Stimulated activated CD8-positive, alpha-beta memory T cell treated with anti-CD3 and anti-CD28 coated beads, Interleukin-4, amount 100 ng/mL, for 1 hour (primary cell): ENCODE measurements at places on chromosomes 13 and 19.

GRCh38 chr19:1663852-1664251 lies 11.4 kb upstream of the TCF3 start:
- no peak for DNase-seq

DNA sequence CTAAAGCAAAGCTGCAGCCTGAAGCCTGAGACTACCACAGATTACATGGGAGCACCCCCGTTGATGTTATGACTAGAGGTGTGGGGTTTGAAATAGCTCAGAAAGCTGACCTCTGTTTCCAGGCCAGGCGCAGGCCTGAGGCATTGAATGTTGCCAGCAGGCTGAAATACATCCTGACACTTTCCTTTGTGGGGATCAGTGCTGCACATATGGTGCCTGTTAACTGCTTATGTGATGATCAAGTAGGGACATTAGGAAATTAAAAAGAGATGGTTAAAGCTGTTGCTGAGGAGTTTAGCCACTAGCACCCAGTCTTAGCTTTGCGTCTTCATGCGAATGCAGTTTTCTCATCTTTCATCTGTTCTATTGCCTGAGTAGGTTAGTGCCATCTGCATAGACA lies 83.2 kb downstream of the CCNA1 start:
- no peak for DNase-seq

- no peak for DNase-seq
Observed at GRCh38 chr13:32737679-32738078, 151.4 kb downstream of the PDS5B start.

GRCh38 chr19:16901491-16902175 lies 12.8 kb downstream of the F2RL3 start:
- DNase-seq = no peak

DNA sequence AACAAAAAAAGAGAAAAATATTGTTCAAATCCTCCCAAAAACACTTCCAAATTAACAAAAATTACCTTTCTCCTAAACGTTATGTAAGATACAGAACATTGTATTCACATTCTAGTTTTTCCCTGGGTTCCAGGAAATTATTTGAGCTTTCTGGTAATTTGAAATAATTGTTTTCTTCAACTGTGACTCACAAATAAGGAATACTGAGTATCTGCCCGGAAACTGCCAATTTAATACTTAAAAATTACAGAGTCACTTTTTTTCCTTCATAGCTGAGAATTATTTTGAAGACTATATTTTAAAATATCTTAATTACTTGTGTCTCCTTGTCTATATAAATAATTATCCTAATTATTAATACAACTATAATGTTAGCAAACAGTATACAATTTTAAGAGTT lies 709.0 kb upstream of the ARGLU1 start:
- no peak for DNase-seq

- no peak for DNase-seq
Observed at GRCh38 chr13:27044837-27045570, 126.6 kb downstream of the USP12 start.

GRCh38 chr19:15397236-15397635 lies 17.6 kb upstream of the AKAP8 start:
- DNase-seq = no peak

- DNase-seq = no peak
Observed at GRCh38 chr13:71863254-71863865, 3.6 kb downstream of the DACH1 start.

- no peak for DNase-seq
Observed at GRCh38 chr19:27993619-27994570, 1219.1 kb downstream of the UQCRFS1 start.

DNA sequence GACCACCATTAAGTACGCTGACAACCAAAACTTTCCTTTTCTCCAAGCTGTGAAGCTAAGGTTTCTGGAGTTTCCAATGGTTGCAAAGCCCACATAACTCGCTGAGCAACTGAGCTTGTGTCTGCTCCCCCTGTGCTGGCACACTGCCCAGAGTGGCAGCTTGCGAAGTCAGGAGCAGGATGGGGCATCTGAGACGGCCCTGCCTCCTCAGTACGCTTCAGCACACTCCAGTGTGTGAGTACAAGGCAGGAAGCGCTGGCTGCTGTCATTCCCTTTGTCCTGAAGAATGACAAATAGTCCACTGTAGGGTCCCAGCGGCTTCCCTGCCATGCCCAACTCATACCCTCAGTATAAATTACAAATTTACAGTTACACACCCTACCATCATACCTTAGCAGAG lies 51.5 kb downstream of the SKA3 start:
- DNase-seq = no peak

GRCh38 chr19:50556282-50557008 lies 11.8 kb downstream of the LRRC4B start:
- DNase-seq = peak; percentile 47

DNA sequence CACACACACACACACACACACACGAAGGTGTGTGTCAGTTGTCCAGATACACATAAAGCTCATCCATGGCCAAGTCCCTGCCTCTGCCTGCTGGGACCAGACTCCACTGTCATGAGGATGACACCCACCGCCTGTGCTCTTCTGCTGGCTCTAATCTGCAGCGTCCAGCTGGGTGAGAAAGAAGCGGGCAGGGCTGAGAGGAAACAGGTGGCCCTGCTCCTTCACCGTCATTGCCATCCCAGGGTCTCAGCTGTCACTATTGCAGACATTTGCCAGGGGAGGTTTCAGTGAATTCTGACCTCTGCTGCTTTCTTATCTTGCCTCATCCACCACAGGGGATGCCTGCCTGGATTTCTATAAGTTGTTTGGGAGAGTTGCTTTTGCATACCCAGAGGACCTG lies 31.4 kb downstream of the SCGB2B2 start:
- no peak for DNase-seq

GRCh38 chr13:112991609-112992008 lies 22.6 kb downstream of the MCF2L start:
- no peak for DNase-seq

GRCh38 chr19:48739404-48740163 lies 826 bp downstream of the RASIP1 start:
- no peak for DNase-seq

GRCh38 chr13:28531077-28531844 lies 36.3 kb upstream of the FLT1 start:
- DNase-seq = no peak

GRCh38 chr13:30730526-30730925 lies 4.8 kb upstream of the ALOX5AP start:
- DNase-seq = no peak

- DNase-seq = no peak
Observed at GRCh38 chr19:5335593-5335992, 5.0 kb downstream of the PTPRS start.

GRCh38 chr13:32726374-32727037 lies 140.3 kb downstream of the PDS5B start:
- no peak for DNase-seq

DNA sequence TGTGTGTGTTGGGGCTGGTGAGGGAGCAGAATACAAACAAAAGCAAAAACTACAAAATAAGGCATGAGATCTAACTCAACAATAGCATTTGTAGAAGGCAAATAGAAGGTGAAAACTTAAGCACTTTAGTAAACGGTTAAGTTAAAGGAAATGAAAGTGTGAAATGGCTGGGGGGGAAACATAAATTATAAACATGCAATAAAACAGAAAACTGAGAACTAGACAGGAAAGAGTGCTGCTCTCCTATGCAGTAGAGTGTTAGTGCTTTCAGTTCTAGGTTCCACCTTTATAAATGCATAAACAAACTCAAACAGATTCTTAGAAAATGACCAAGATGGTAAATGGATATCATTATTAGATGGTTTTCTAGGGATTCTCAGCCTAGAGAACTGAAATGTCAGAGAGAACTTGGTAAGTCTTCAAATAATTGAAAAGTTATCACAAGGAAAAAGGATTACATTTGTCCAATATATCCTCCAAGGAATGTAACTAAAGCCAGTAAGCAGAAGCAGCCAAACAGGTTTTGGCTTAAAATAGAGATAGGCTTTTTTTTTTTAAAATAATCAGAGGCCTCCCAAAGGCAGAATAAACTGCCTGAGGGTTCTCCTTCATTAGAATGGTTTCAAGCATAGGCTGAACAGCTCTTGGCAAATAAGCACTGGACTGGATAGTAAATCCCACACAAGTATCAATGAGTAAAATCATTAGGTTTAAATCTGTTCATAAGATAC lies 23.3 kb downstream of the RBM26 start:
- no peak for DNase-seq

DNA sequence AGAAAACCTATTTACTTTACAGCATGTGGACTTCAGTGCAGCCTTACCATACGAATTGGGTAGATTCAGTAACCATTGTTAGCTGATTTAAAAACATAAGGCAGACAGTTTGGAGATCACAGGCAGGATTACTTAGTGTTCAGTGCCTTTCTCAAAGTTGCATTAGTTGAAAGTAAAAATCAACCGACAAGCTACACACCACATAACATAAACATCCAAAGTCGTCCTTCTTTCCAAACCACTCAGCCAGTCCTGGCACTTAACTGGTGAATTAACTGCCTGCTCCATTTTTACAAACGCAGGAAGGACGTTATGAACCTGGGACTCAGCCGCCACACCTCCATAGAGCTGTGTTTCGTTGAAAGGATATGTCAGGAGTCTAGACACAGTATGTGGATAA lies 91.4 kb downstream of the COL4A1 start:
- no peak for DNase-seq

- DNase-seq = peak; percentile 13
Observed at GRCh38 chr13:97028441-97029299, 34.4 kb upstream of the OXGR1 start.

DNA sequence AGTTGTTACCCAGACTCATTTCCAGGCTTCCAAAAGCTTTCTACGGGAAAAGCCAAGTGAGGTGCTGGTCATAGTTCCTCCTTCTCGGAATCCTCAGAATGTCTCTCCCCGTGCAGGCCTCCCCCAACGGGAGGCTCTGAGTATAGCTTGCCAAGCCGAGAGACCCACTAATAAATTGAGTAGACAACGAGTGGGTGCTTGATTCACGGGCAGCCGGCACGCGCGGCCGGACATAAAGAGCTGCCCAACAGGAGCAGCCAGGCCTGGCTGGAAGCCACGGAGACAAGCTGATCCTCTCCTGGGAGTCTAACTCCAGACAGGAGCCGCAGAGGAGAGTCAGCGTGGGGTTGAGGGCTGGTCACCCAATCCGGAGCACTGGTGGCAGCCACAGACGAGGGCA lies 43.4 kb upstream of the MEDAG start:
- DNase-seq = no peak

DNA sequence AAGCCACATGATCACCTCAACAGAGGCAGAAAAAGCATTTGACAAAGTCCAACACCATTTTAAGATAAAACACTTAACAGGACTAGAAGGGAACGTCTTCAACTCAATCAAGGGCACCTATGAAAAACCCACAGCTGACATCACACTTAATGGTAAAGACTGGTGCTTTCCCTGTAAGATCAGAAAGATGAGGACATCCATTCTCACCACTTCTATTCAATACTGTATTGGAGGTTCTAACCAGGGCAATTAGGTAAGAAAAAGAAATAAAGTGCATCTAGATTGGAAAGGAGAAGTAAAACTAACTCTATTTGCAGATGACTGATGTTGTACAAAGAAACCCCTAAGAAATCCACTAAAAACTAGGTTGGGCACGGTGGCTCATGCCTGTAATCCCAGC lies 11.2 kb upstream of the AKAP8 start:
- DNase-seq = no peak

DNA sequence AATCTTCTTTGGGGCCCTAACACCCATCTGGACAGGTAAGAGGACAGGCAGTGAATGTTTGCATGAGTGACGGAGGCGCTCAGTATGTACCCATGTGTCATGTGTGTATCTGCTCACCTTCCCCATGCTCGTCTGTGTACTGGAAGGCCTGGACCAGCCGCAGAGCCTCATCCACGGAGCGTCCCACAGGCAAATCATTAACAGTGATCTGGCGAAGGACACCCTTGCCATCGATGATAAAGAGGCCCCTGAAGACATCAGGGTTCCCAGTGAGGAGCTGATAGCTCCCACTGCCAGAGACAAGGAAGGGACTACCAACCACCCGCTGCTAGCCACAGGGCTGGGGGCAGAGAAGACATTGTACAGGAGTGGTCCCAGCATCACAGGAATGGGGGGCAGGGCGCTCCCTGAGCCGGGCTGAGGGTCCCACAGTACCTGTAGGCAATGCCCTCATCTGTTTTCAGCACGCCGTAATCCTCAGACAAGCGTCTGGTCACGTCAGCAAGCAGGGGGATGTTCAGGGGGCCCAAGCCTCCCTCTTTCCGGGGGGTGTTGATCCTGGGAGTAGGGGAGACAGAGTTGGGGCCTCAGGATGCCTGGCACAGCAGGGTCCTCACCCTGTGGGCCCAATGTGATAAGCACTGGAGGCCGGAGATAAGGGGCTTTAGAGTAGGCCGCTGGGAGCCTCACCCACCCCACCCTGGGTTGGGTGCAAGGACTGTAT lies 1.7 kb downstream of the PRDX2 start:
- DNase-seq = no peak

- no peak for DNase-seq
Observed at GRCh38 chr19:19475849-19476828, 39.2 kb downstream of the TSSK6 start.

DNA sequence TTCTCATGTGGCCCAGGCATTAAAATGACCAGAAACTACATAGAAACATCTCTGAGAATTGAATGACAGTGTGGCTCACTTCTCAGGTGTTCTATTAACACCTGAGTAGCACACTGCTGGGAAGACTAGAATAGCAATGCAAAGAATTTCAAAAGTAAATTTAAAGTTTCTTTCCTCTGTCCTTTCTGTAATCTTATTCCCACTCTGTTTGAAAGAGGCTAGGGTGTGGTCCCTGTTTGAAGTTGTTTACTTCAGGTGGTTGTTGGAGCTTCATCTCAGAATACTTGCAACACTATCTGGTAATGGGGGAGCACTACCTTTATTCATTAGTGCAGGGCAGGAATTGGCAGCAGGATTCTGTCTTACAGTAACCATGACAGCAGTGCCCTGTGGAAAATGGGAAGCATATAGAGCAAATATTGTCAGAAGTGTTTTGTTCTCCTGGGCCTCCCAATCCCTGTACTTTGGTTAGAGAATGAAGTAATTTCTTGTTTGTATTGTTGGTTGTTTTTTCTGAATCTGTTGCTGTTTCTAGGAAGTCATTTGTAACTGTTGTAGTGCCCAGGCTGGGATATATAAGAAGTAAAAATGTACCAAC lies 1210.2 kb upstream of the ATXN8OS start:
- no peak for DNase-seq

DNA sequence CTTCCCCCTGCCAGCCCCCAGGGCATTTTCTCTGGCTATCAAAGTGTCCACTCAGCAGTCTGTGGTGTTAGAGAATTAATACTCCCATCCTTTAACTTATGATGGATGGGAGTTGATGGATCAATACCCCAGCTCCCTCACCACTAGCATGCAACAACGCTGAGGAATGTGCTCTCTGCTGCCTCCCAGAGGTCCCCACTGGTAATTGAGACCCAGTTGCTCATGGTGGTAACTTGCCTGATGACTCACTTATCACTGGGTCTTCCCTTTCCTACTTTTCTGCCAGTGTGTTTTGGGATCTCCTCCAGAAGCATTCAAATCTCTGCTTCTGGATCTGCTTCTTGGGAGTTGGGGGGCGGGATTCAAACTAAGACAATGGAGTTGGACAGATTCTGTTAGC lies 20.3 kb upstream of the CACNA1A start:
- DNase-seq = no peak

- no peak for DNase-seq
Observed at GRCh38 chr19:48858984-48859710, 9.3 kb downstream of the PLEKHA4 start.
